ENCODE measurements at places on chromosomes 4 and X. TPM values are rescaled to one million over a fixed set of nuclear protein-coding genes. Genes with fewer than 3 reads are reported as not detected.

GRCh38 chrX:148723551-148723950, 223.1 kb downstream of the AFF2 start:
- DNase-seq: no peak

DNA sequence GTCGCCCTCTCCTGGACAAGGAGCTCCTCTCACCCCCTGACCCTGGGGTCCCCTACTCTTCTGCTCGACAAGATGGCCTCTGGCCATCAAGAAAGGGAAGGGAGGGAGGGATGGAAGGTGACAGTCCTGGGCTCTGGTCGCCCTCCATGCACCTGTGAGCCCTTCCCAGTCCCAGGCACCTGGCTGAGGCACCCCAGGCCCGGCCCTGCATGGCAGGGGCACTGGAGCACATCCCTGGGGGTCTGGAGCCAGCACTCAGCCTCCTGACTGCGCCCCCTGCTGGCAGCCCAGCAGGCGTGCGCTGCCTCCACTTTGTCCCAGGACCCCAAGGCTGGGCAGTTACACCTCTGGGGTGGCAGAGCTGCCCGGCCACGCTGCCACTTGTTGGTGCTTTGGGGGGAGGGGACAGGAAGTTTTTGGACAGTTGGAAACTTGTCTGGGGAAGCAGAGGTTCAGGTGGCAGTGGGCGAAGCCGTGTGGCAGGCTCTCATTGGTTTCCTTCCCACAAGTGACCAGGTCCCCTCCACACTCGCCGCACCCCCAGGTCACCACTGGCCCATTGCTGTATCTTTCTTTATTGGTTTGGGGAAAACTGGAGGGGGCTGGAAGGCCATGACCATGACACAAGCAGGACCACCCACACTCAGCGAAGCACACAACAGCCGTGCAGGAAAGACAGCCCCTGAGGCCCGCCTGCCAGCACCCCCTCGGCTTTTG, 4.3 kb downstream of the PNCK start:
- DNase-seq: no peak

- no peak for DNase-seq
Measured at GRCh38 chr4:52939325-52939724, 77.2 kb downstream of the RASL11B start.

RTL9 gene
- total RNA-seq: 0.07 TPM

- DNase-seq: no peak
Measured at GRCh38 chr4:7647186-7647585, 212.5 kb upstream of the PSAPL1 start.

- peak; percentile 24 for DNase-seq
Measured at GRCh38 chrX:55135171-55135570, 46.4 kb downstream of the PAGE2 start.

DNA sequence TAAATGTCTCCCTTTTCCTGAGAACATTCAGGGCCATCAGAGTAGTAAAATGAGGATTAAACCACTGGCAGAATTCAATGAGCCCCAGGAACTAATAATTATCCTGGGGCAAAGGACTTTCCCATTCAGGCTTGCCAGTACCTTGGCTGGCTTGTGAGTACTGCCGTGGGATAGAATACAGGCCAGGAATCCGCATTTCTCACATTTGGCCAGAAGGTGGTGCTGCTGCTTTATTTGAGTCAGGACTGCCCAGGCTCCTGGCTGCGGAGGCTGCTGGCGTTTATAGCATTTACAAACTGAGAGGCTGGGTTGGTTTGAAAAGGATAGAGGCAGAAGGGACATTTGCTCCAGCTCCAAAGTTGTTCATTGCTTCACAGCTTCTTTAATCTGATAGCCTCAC, 91.4 kb downstream of the RTL9 start:
- DNase-seq: peak; percentile 75

- no peak for DNase-seq
Measured at GRCh38 chr4:33685939-33686338, 2558.4 kb downstream of the ARAP2 start.

MTTP gene
- 0.26 TPM for total RNA-seq

PCSK1N gene
- total RNA-seq: 7.4 TPM

GRCh38 chr4:87978681-87979080, 3.2 kb downstream of the SPP1 start:
- no peak for DNase-seq

DNA sequence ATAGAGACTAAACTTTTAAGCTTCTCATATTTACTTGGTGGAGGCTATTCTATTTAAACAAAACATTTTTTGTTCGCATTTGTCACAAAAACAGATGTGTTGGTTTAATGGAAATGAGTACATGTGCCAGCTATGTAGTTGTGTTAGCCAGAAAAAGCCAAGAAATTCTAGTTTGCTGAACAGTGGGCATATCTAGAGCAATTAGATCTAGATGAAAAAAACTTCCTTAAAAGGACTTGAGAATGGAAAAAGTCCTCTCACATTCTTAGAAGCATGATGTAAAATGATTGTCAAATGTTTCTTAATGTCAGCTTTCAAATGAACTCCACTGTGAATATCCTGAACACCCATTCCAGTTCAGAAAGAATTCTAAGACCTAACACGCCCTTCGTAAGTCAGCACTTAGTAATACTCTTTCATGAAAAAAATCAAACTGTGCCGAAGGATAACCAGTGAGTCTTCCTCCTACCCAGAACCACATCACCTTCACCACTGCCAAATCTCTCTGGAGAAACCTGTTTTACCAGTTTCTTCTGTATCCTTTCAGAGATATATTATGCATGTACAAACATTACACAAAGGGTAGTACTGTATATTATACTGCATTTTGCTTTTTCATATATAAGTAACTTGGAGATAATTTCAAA, 28.2 kb downstream of the PHKA1 start:
- no peak for DNase-seq

DNA sequence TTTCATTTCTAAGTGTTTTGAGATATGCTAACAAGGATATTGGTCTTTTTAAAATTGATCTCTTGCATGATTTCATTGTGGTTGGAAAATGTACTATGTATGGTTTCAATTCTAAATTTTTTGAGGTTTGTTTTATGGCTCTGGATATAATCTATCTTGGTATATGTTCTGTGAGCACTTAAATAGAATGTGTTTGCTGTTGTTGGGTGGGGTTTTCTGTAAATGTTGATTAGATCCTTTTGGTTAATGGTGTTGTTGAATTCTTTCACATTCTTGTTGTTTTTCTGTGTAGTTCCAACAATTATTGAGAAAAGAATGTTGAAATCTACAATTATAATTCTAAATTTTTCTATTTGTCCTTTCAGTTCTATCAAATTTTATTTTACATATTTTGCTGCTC, 42.6 kb upstream of the GNRHR start:
- DNase-seq: no peak

GRCh38 chr4:97548943-97549583, 594.2 kb downstream of the STPG2 start:
- no peak for DNase-seq

DNA sequence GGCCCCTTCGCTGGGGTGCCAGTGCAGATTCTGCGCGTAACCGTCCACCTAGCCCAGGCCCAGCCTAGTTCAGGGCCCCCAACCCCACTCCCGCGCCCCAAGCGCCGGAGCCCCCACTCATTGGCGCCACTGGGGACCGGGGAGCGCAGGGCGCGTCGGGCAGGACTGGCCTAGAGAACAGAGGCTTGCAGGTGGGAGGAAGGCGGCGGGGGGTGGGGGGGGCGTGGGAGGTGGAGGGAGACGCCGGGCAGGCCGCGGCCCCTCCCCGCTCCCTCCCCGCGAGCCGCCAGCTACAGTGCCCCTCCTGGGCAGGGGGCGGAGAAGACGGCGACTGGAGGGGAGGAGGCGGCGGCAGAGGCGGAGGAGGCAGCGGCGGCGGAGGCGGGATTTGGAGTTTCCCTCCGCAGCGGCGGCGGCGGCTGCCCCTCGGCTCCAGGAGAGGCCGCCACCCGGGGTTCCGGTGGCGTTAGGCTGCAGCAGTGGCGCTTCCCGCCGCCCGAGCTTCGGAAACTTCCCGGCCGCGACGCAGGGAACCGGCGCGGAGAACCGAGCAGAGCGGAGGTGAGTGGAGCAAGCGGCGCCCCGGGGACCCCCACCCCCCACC, 4.8 kb upstream of the DUSP9 start:
- DNase-seq: peak; percentile 34
